Fibroblast of skin of left biceps (primary cell): ENCODE measurements at places on chromosomes 4 and X.

- DNase-seq = no peak
Measured at GRCh38 chr4:7083597-7084563, 16.0 kb upstream of the GRPEL1 start.

- no peak for DNase-seq
Measured at GRCh38 chr4:77169481-77169880, 12.5 kb downstream of the CCNG2 start.

- no peak for DNase-seq
Measured at GRCh38 chrX:2351321-2351720, 149.5 kb downstream of the DHRSX start.

GRCh38 chr4:15327311-15328298, 100.2 kb upstream of the C1QTNF7 start:
- peak; percentile 87 for DNase-seq

- no peak for DNase-seq
Measured at GRCh38 chrX:8868906-8869305, 67.7 kb upstream of the FAM9A start.

- DNase-seq = no peak
Measured at GRCh38 chr4:80423553-80424224, 88.2 kb downstream of the CFAP299 start.

GRCh38 chr4:169940460-169940859, 85.7 kb downstream of the MFAP3L start:
- DNase-seq = no peak

DNA sequence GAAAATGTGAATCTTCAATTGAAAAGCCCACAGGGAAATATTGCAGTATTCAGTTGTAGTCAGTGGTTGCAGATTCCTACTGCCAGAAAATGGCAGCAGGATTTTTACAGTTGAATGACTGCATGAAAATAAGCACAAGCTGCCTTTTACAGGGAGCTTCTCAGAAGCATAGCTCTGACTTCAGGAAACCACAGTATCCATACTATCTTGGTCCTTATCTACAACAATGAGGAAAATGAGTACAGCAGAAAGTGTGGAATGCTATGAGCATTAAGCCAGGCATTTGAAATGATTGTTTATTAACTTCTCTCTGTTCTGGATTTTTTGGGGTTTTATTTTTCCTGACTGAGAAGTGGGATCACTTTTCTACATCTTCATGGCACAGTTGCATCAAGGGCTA, 34.6 kb upstream of the PRRG1 start:
- DNase-seq = no peak

DNA sequence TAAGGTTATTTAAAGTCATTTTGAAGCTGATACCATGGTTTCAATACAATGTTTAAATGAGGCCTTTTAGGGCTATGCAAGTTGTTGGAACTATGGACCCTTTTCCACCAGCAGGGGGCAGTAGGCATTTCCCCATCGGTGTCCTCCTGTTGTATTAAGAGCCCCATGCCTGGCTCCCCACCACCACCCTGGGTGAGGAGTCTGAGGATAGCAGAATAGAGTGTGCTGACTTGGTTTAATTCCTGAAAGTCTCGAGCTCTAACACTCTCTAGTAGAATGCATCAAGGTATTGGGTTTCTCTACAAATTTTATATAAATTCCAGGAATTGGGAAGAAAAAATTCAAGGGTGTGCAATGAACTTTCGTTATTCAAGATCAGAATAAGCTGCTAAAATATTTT, 234.8 kb upstream of the JADE1 start:
- DNase-seq = no peak

DNA sequence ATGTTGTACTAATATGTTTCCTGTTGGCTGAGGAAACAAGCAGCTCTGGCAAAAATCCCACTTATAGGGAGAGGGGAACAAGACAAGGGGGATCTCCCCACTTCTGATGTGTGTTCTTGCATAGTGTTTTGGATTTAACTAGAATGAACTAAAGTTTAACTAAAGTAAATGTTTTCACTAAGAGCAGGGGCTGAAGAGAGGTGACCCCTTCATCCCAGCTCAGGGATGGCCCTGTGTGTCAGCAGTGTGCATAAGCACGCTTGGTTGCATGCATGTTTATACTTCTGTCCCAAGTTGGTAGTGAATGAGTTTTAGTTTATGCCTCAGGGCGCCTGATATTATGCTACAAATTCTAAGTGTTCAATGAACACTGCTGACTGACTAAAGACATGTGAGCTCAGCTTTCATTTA, 169.4 kb downstream of the MGST2 start:
- DNase-seq = no peak

- DNase-seq = peak; percentile 36
Measured at GRCh38 chr4:120921456-120922380, 808 bp downstream of the PRDM5 start.

GRCh38 chrX:74304016-74304415, at the start of gene ZCCHC13:
Gene ZCCHC13 (plus strand): TSS chrX:74304180. CDS start chrX:74304267, 87 bp downstream.
- DNase-seq = no peak

- DNase-seq = peak; percentile 4
Measured at GRCh38 chr4:185424905-185425646, 688 bp downstream of the UFSP2 start.

- DNase-seq = no peak
Measured at GRCh38 chr4:165403637-165404036, 24.8 kb downstream of the CPE start.

- no peak for DNase-seq
Measured at GRCh38 chrX:96715481-96715880, 30.8 kb downstream of the DIAPH2 start.

GRCh38 chrX:52933213-52933612, 25.1 kb downstream of the FAM156A start:
- DNase-seq = no peak

DNA sequence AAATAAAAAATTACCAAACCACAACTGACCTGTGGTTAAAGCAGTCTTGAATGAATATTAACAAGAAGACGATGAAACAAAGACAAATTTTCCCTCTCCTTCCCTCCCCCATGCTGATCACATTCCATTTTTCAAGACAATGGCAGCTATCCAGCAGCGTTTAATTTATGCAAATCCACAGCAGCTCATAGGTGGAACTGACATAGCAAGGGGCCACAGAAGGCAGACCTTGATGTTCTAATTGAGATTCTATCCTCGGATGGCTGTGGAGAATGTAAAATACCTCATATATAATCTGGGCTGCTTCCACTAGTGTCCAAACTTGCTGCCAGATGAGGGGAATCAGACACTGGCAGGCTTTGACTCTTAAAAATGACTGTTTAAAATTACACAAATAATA, 211.5 kb downstream of the CHRDL1 start:
- DNase-seq = no peak

- peak; percentile 15 for DNase-seq
Measured at GRCh38 chr4:111174331-111174730, 551.5 kb upstream of the PITX2 start.

GRCh38 chrX:130443875-130444274, 42.1 kb downstream of the RBMX2 start:
- no peak for DNase-seq

GRCh38 chr4:103996064-103996463, 276.3 kb upstream of the TACR3 start:
- DNase-seq = no peak

- DNase-seq = peak; percentile 16
Measured at GRCh38 chrX:67543818-67544217, at the start of gene AR. Gene AR (plus strand): TSS chrX:67544021. CDS start chrX:67545147, 1,126 bp downstream.

DNA sequence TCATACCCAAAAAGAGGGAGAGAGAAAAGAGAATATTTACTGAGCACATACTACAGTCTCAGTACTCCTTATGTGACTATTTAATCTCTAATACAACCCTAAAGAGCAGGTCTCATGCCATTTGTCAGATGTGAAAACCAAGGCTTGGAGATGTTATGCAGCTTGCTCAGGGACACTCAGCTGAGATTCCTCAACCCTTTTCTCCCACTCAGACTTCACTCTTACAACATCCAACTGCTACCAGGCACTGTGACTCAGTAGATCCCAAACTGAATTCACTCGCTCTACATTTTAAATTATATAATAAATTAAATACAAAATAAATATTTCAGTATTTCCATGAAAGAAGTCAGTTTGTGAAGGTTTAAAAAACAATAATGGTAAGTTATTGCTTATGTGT, 53.7 kb downstream of the TSPAN5 start:
- no peak for DNase-seq

- no peak for DNase-seq
Measured at GRCh38 chr4:67918428-67918827, 34.6 kb upstream of the TMPRSS11D start.

- no peak for DNase-seq
Measured at GRCh38 chr4:8817813-8818062, 53.9 kb downstream of the HMX1 start.

DNA sequence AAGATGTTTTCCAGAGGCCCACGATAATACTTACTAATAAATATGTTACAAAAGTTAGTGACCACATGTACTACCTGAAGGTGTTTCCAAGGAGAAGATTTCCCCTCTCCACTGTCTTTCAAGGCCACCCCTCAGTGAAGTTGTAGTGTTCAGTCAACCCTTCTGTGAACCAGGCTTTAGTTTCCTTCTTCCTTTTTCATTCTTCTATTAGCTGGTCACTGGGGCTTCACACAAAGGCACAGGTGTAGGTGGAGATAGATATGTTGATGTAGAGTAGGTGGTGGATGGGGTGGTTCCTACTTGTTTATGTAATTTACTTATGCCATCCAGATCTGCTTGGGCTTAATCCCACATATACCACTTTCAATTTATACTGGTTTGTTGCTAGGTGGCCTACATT, 43.3 kb upstream of the ADAM29 start:
- DNase-seq = no peak

- DNase-seq = no peak
Measured at GRCh38 chr4:85779165-85779564, 304.2 kb downstream of the ARHGAP24 start.

- DNase-seq = no peak
Measured at GRCh38 chrX:111052478-111052877, 43.5 kb upstream of the PAK3 start.

DNA sequence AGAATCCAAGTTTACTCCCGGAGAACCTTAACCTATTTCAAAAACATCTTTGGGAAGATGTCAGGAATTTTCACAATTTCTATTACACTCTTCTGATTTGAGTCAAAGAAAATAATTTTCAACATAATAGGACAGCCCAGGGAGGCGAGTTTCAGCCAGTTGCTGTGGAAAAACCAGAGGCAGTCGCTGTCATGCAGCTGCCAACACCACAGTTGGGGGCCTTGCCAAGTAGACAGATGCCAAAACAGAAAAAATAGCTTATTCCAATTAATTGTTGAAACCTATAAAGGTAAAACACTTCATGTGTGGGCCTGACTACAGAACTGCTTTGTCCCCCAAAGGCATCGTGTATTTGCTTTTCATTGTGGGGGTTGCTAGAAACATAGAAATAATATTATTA, 225.8 kb downstream of the DMD start:
- DNase-seq = no peak

GRCh38 chr4:99811850-99812249, 4.8 kb upstream of the DAPP1 start:
- DNase-seq = no peak

GRCh38 chr4:38572793-38573192, 91.2 kb upstream of the KLF3 start:
- DNase-seq = no peak

- DNase-seq = peak; percentile 71
Measured at GRCh38 chr4:124018383-124019317, 622.1 kb downstream of the SPRY1 start.

DNA sequence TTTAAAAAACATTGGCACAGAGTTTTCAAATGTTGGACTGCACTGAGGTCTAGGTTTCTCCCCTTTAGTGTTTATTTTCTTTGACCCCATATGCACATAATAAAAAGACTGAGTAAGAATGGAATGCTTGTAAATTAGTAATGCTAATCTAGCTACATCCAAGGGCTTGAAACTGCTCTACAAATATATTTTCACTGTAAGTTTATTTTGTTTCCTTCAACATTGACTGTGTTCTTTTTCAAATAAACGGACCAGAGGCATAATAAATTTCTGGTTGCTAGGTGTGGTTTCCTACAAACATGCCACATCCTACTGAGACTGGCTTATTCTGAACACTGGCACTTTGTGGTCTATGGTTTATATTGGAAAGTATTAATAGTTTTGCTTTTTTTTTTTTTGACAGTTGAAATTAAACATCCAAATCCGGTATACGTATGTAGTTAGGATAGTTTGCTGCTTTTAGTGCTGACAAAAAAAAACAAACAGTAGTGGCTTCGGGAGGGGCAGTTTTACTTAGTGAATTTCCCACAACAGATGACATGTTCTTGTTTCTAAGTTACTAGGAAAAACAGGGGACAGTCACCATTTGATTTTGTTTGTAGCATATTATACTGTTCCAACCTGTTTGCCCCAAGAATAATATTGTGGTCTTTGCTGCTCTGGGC, 13.2 kb downstream of the CA5B start:
- DNase-seq = no peak

DNA sequence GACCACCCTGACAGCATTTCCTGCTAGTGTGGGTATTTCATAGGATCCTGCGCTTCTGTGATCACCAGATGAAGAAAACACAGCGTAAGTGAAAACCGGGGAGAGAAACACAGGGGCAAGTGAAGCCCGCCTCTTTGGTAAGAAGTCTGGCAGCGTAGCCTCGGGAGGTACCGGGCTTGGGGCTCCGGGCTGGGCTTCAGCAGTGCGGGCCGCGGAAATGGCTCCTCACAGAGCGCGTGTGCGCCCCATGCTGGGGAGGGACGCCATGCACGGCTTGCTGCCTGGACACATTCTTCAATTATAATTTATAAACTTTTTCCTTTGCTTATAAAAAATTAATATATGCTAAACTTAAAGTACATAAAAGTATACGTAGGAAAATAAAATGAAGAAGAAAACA, 151.5 kb downstream of the AFAP1 start:
- no peak for DNase-seq

GRCh38 chr4:163755013-163755412, 260.5 kb downstream of the TMA16 start:
- no peak for DNase-seq

GRCh38 chrX:149571770-149572169, 15.5 kb downstream of the MAGEA9B start:
- DNase-seq = no peak

GRCh38 chrX:120839491-120839890, 36.2 kb downstream of the CT47B1 start:
- DNase-seq = no peak

GRCh38 chr4:81845273-81845672, 373.6 kb upstream of the RASGEF1B start:
- no peak for DNase-seq

DNA sequence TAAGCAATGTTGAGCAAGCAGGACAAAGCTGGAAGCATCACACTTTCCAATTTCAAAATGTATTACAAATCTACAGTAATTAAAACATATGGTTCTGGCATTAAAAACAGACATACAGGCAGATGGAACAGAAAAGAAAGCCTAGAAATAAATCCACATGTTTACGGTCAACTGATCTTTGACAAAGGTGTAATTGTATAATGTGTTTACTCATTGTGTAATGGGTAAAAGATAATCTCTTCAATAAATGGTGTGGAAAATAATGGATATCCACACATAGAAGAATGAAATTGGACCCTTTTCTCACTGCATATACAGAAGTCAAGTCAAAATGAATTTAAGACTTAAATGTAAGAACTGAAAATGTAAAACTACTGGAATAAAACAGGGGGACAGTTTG, 394.2 kb downstream of the ANKRD50 start:
- DNase-seq = no peak
